ENCODE measurements at places on chromosomes 5 and 9.

DNA sequence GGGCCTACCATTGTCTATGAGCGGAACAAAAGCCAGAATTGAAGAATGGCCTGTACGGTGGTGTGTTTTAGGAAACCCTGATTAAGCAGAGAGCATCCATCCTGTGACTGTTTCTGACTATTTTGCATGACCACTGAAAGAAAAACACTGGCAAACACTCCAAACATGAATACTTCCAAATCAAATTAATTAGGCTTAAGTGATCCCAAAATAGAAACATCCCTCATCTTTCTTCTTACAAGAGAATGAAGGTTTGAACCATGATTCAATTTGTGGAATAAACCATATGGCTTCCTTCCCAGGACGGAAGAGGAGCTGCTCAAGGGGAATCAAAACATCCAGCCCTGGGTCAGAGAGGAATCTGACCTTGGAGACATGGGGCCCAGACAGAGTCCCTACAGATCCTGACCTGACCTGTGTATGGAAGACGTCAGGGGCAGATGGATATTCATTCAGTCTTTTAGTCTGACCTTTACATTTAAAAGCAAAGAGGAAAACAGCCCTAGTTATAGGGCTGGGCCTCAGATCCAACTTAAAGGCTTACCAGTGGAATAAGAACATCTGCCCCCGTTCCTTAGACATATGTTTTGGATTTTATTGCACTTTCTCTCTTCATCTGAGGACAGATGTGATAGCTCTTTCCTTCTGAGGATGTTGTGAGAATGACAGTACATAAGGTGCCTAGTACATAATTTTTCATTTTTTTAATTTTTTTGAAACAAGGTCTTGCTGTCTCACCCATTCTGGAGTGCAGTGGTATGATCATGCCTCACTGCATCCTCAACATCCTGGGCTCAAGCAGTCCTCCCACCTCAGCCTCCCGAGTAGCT is 17.6 kb upstream of the RECK start:
- peak; percentile 42 for DNase-seq

GRCh38 chr5:73764586-73764985 is 138.6 kb downstream of the ARHGEF28 start:
- peak; percentile 60 for DNase-seq

DNA sequence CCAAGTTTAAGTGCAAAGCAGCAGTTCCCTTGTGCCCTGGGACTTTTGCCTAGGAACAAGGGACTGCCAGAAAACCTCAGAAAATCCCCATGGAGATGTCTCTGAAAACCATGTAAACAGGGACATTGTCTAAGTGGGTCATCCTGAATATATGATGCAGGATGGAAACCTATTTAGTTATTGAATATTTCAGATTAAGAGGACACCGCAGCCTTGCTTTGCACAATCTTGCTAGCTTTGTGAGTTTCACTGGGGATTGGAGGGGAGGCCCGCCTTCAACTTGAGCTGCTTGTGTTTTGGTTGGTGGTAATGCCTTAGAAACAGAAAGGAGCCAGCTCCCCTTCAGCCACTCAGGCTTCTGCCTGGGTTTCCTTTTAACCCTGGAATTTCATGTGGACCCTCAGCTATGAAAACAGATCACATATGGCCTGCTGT is 112.8 kb downstream of the C9orf152 start:
- peak; percentile 61 for DNase-seq

DNA sequence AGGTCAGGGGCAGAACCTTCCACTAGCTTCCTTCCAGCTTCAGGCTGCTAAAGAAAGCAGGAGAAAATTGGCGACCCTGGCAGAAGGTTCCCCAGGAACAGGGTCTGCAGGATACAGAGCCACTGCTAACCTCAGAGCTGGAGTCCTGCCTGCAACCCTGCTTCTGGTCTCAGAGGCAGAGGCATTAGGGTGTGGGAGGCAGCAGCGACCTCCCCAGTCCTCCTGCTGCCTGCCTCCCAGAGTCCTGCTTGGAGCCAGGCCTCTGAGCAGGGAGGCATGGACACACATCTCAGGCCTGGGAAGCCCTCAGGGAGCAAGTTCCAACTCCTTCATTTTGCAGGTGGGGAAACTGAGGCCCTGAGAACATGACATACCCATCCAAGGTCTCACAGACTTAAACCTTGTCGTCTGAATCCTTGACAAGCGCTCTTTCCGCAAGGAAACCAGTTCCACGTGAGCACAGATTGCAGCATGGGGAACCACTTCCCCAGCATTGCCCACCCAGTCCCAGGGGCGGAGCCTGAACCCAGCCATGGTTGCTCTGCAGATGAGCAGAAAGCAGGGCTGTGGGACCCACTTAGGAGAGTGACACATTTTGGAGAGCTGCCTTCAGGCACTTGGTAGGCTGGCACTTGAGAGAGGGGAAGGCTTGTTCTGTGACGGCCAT is 28.2 kb upstream of the HAND1 start:
- no peak for DNase-seq

GRCh38 chr9:125049212-125050049 is 93.9 kb downstream of the SCAI start:
- DNase-seq = no peak

DNA sequence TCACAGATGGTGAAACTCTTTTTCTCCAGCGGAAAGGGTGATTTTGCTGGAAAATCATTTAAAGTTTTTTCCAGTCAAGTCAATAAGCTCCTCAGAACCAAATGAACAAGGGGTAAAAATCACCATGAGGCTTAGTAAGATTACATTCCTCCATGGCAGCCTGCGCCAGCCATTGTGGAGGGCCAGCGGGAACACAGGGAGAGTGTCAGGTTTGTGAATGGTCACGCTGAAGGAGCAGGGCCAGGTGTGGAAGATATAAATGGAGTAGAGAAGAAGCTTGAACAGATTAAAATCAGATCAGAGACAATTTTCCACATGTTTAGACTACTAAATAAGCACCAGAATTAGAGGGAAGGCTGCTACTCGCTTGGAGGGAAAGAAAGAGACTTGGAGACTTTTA is 208.8 kb downstream of the NR3C1 start:
- DNase-seq = no peak

DNA sequence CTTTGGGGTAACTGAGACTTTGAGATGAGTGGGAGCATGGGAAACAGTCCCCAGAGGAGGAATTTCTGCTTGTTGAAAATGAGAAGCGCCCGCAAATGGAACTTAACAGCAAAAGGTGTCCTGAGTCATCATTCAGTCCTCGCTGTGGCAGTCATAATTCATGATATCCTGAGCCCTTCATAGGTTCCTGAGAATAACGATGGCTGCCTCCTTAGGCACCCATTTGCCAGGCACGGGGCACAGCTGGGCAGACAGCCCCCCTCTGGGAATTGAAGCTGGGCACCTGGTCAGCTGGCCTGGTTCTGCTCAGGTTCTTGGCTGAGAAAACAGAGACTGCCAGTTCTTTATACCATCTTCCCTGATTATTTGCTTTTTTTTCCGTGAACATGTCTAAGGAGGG is 69.8 kb upstream of the EGFLAM start:
- DNase-seq = no peak

DNA sequence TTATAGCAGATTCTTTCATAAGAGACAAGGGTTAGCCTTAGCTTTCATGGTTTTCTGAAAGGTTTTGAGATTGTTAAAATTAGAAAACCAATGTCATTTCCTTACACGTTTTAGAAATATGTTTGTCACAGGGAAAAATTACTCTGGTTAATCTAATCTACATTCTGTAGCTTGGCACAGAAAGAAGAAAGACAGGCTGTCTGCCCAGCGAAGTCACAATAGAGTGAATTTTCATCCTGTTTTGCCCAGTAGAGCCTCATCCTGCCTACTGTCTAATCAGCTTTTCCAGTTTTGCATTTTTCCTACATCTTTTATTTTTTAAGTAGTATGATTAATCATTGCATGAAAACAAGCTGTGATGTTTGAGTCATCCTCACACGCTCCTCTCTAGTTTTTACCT is 688.8 kb downstream of the MTRR start:
- DNase-seq = no peak

GRCh38 chr5:77642738-77643653 is 4.5 kb upstream of the OTP start:
- DNase-seq = no peak

DNA sequence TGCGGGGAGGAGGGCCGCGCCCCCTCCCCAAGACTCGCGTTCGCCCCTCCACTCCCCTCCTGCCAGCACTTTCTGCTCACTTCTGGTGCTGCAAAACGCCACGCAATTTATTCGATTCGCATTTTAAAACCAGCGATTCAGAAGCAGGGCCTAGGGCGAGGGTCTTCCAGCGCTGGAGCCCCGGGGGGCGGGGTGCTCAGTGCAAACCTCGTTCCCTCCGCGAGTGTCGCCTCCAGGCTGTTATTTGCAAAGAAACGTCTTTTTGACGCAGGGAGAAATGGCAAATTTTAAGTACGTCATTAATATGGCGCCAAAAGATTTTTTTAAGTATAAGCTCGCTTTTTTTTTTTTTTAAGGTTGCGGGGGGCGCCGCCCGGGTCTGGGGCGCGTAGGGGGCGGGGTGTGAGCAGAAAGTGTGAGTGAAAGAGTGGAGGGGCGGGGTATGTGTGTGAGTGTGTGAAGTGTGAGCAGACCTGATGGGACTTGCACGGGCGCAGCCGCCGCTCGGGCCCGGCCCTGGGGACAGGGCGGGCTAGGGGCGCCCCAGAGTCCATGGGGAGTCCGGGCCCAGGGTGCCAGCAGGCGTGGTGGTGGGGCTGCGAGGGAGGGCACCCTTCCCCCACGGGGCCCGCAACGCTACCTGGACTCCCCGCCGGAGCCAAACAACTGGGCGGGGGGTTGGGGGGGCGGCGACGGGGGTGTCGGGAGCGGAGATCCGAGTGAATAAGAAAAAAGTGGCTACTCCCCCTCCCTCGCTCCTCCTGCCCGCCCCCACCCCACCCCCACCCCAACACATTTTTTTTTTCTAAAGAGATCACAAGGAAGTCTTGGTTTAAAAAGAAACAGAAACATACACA is at the start of gene JADE2:
Gene JADE2, plus strand, starts transcription at position 845 of the 857 bp plus-strand sequence. CDS start 10,188 bp downstream, outside the sequence.
- peak; percentile 54 for DNase-seq

GRCh38 chr5:76145945-76146344 is 62.8 kb downstream of the SV2C start:
- DNase-seq = peak; percentile 2

DNA sequence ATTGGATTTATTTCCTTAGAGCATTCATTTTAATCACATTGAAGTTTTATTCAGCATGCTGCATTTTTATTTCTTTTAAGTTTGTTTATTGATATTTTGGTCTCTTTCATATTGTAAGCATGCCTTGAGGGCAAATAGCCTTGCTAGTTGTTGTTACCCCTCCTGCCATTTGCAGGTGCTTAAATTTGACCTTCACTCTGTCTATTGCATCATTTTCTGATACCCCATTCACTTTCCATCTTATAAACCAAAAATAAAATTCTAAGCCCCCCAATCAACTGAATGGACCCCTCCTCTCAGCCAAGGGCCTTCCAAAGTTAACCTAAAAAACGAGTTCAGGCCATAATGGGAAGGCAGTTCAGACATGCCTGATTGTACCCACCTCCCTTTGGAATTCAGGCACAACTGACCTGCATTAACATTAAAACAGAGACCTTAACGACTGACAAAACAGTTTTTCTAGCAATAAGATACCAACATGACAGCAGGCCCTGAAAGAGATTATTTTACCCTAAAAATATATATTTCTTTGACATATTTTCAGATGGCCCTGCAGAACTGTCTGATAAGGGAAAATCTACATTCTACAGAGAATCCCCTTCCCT is 32.1 kb downstream of the TARS1 start:
- no peak for DNase-seq

- DNase-seq = no peak
These were observed 6.0 kb downstream of the SOHLH1 start for GRCh38 chr9:135693265-135693664.

DNA sequence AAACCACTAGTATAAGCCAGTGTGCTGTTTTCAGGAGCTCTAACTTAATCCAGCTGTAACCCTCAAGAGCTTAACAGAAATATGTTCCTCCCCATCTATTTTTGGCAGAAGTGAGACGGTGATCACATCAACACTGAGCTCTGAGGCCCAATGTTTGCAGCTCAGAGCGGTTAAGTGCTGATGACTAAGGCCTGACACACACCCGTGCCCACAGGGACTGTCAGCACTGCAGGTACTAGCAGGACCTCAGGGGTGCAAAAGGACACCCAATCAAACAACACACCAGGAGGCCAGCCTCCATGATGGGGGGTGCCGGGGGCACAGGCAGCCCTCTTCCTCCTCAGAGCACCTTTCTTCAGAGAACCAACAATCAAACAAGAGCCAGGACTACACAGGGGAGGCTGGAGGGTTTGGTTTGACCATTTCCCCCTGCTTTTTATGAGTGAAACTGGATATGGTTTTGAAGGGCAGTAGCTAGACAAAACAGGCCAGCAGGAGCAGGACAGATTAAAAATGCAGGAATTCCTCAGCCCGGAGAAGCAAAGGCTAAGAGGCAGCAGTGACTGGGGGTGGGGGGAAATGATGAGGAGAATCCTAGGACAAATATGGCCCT is 61.3 kb downstream of the RAPGEF1 start:
- peak; percentile 96 for DNase-seq

- DNase-seq = no peak
These were observed 79.0 kb upstream of the RNF38 start for GRCh38 chr9:36479101-36479500.

DNA sequence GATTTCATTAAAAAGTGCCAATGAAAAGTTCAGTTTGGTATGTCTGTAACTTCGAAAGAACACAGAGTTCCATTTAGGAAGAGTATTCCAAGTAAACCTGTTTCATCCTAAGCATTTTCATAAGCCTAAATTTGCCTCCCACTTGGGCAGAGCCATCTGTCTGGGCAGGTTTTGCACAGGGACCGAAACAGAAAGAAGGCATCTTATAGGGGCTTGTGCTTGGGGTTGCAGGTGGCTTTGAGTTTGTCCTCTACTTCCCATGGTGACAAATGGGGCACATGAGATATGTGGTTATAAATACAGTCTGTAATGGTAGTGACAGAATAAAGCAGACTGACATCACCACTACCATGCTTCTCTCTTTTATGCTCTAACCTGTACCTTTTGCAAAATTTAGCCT is 63.7 kb downstream of the MCTP1 start:
- DNase-seq = no peak

- DNase-seq = no peak
These were observed 53.8 kb downstream of the CAST start for GRCh38 chr5:96716007-96716406.

DNA sequence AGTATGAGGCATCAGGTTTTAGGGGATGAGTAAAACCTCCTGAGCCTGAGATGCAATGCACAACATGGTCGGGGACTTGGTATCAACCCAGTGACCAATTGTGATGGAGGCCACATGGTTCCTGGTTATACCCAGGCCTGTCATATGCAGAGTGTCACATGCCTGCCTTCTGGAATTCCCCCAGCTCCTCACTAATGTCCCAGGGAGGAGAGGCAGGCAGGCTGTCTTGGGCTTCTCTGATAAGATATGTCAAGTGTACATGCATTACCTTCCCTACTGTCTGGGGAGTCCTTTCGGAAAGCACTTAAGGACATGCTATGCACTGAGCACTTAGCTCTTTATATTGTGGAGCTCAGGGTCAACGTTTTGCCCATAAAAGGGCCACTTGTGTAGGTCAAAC is 14.2 kb upstream of the PALM2AKAP2 start:
- DNase-seq = no peak

Measured in fibroblast of skin of scalp (primary cell).